ENCODE measurements at places on chromosomes 4 and X.

DNA sequence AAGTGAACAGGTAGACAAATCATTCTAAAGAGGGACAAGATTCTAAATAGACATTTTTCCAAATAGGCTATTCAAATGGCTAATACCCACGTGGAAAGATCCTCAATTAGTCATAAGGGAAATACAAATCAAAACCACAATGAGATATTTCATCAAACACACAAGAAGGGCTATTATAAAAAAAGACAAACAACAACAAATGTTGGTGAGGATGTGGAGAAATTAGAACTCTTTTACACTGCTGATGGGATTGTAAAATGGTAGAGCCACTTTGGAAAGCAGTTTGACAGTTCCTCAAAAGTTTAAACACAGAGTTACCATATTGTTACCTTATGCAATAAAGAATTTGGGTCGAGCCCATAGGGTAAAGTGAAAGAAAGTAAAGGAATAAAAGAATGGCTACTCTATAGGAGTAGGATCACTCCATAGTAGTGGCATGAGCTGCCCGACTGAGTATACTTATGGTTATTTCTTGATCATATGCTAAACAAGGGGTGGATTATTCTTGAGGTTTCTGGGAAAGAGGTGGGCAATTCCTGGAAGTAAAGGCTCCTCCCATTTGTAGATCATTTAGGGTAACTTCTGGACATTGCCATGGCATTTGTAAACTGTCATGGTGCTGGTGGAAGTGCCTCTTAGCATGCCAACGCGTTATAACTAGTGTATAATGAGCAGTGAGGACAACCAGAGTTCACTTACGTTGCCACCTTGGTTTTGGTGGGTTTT lies 58.9 kb upstream of the FAM9C start:
- no peak for DNase-seq

DNA sequence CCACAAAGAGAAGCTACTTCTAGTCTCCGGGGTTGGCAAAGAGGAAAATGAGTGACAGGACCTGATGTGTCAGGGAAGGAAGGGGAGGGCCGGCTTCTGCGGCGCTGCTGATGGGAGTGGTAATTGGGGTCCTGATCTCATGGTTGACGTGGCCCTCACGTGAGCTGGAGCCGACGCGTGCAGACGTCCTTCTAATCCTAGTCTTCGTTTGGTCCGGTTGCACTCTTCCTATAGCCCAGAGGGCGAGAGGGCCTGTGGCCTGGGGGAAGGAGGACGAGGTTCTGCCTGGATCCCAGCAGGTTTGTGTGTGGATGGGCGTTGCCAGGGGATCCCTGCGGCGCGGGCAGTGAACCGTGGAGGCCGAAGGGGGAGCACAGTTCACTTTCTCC lies at the start of gene ARMCX1:
Gene ARMCX1 (plus strand): TSS at position 186 of the 389 bp plus-strand sequence. CDS start 2,384 bp downstream, outside the sequence.
- DNase-seq = peak; percentile 21

DNA sequence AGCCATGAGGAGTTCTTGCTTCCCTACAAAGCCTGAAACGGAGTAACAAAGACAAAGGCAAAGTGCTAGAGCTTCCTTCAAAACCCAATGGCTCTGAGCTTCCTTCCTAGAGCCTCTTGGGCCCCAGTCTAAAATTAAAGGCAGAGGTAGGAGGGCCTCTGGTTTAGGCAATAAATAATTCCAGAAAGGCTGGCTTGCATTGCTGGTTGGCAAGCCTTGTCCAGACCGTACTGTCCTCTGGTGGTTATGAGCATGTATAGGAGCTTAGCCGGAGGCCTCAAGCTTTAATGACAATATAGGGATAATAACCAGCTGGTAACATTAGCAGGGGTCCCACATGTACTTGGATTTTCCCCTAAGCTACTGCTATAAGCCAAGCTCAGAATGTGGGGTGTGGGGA lies 237.3 kb downstream of the AR start:
- no peak for DNase-seq

DNA sequence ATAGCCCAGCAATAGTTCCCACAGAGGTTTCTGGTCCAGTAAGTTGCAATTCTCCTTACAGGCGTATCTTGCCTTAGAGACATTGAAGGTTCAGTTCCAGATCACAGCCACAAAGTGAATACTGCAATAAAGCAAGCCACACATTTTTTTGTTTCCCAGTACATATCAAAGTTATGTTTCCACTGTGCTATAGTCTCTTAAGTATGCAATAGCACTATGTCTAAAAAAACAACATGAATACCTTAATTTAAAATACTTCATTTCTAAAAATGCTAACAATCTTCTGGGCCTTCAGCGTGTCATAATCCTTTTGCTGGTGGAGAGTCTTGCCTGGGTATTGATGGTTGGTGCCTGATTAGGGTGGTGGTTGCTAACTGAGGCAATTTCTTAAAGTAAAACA lies 659.1 kb downstream of the GRID2 start:
- no peak for DNase-seq

DNA sequence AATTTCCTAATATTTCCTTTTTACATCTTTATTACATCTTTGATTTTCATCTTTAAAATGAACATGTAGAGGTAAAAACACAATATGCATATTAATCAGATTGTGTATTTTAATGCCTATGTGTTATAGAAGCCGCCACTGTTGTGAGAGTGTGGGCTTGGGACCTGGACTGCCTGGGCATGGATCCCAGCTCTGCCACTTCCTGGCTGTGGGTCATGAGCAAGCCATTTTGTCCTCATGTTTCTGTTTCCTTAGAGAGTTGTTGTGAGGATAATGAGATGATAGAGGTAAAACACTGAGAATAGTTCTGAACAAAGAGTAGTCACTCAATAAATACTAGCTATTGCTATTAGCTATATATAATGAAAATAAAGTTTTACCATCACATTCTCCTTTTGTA lies 38.4 kb upstream of the SCOC start:
- DNase-seq = no peak

DNA sequence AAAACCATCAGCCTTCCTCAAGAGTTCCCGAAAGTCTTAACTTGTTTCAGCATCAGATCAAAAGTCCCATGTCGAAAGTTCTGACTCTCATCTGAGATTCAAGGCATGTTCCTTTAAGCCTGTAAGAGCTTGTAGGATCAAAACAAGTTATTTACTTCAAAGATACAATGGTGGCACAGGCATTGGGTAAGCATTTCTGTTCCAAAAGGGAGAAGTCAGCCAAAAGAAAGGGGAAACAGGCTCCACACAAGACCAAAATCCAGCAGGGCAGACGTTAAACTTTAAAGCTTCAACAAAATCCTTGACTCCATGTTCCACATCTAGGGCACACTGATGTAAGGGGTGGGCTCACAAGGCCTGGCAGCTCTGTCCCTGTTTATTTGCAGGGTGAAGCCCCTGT lies 91.7 kb downstream of the FHDC1 start:
- DNase-seq = no peak

GRCh38 chr4:47510506-47511143 lies 25.6 kb downstream of the ATP10D start:
- no peak for DNase-seq

DNA sequence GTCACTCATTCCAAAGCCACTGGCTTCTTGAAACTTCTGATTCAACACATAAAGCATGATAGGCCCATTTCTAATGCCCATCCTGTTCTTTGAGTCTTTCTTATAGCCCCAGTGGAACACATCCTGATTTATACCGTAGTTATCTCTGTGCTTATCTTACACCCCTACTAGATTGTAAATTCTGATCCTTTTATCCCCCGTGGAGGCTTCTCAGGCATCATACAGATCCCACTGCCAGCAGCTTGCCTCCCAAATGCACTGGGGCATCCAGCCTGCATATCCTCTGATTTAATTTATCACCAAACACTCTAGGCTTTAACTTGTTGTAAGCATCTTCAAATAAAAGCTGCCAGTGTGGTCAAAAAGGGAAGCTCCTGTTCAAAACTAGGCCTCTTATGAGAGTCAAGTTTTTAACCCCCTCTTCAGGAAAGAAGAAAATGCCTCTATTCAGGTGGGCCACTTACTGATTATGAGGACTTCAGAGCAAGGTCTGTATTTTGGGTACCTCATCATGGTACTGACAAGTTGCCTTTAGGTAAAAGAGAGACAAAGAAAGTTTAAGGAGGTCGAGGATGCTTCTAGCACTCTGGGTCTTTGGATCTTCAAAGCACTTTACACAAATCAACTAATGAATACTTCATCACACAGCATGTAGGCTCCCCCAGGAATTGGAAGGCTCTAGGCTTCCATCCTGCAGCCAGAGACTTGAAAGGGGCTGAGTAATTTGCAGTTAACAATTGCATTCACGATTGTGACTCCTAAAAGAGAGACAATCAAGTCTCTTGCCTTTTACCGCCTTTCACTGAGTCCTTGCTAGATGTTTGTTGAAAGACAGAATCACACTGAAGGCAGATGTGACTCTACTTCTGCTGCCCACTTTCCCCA lies 95.8 kb upstream of the LDB2 start:
- DNase-seq = no peak

DNA sequence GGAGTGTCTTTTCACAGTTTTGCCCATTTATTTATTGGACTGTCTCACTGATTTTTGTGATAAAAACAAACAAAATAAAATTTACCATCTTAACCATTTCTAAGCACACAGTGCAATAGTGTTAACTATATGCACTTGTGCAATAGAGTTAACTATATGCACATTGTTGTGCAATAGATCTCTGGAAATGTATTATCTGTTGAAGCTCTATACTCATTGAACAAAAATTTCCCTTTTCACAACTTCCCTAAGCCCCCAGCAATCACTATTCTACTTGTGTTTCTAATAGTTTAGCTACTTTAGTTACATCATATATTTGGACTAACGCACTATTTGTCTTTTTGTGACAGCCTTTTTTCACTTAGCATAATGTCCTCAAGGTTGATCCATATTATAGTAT lies 59.7 kb upstream of the BEX4 start:
- no peak for DNase-seq

GRCh38 chr4:55358668-55359067 lies 12.6 kb downstream of the SRD5A3 start:
- no peak for DNase-seq

GRCh38 chr4:96247096-96247495 lies 407.2 kb downstream of the PDHA2 start:
- no peak for DNase-seq

DNA sequence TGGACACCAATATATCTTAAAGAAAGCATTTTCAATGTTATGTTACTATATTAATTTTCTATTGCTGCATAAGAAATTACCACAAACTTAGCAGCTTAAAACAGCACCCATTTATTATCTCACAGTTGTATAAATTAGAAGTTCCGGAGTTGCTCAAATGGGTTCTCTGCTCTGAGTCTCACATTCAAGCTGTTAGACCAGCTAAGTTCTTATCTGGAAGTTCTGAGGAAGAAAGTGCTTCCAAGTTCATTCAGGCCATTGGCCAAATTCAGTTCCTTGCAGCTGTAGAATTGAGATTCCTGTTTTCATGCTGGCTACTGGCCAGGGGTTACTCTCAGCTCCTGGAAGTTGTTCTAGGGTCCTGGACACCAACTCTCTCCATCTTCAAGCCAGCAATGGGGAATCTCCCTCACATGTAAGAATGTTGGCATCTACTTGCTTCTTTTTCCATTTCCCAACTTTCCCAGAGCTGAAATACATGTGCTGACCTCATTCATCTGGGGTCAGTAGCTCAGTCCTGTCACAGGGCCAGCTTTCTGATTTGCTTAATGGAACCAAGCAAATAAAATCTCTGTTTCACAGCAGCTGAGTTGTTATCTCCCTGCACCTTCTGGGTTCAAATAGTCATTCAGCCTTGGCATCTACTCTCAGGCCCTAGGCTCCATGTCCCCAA lies 99.6 kb upstream of the INTU start:
- DNase-seq = no peak

GRCh38 chr4:183469936-183470335 lies 25.5 kb downstream of the CDKN2AIP start:
- no peak for DNase-seq

- no peak for DNase-seq
Observed at GRCh38 chr4:114691865-114692264, 93.3 kb downstream of the UGT8 start.

DNA sequence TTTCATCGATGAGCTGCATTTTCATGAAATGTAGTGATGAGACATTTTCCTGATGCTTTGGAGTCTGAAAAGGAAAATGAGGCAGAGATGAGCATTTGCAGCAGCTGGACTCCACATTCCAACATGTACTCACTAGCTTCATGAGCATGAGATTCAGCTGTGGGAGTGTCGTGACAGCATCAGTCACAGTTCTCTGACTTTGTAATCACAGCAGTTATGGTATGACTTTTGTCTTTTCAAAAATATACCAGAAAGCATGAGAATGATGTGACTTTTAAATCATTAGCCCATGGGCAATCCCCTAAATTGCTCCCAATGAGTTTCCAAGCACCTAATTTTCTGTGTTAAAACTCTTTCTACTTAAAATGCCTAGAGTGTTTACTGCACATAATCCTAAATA lies 18.3 kb upstream of the MSL3 start:
- no peak for DNase-seq

- DNase-seq = no peak
Observed at GRCh38 chr4:10036807-10037342, 15.6 kb upstream of the SLC2A9 start.

- no peak for DNase-seq
Observed at GRCh38 chr4:163565226-163566135, 71.0 kb downstream of the TMA16 start.

- peak; percentile 35 for DNase-seq
Observed at GRCh38 chr4:153156263-153156662, 48.0 kb upstream of the TRIM2 start.

- DNase-seq = no peak
Observed at GRCh38 chr4:112905728-112906127, 143.7 kb upstream of the ANK2 start.

GRCh38 chrX:140141444-140142029 lies 176.2 kb upstream of the CXorf66 start:
- peak; percentile 1 for DNase-seq

DNA sequence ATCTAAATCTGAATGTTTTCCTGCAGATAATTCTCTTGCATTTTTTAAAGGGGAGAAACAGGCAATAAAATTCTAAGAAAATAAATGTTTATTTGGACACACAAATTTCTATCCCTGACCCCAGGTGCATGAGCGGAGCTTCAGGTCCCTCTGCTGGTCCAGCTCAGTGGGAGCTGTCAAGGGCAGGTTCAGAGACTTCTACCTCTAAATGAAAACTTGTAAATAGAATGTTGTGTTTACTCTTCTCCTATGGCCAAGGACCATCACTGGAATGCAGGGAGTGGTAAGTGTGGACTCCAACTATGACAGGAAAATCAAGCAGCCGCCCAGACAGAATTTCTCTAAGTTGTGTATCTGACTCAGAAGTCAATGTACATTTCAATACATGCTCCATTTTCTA lies 148.6 kb upstream of the TTC29 start:
- DNase-seq = no peak

GRCh38 chrX:1518512-1518911 lies 18.5 kb downstream of the P2RY8 start:
- DNase-seq = no peak

DNA sequence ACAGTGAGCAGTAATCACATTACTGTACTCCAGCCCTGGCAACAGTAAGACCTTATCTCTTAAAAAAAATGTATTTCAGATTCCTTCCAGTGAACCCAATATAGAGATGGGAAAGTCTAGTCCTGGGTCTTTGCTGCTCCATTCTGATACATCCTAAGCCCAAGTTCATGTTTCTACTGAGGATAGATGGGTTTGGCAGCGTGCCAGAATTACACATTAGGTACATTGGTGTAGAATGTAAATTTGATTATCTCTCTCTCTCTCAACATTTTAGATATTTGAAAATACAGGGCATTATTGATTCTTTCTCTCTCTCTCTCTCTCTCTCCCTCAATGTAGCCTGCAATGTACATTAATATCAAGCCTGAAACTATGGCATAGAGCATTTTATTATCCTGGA lies 43.5 kb upstream of the ZNF330 start:
- DNase-seq = no peak

GRCh38 chrX:118780911-118781310 lies 42.7 kb upstream of the ZCCHC12 start:
- DNase-seq = no peak

- no peak for DNase-seq
Observed at GRCh38 chr4:168708108-168708507, 211.3 kb downstream of the PALLD start.

All from naive thymus-derived CD8-positive, alpha-beta T cell (primary cell).